Effector memory CD8-positive, alpha-beta T cell (primary cell): ENCODE measurements at places on chromosomes 4 and X.

- H3K36me3 ChIP-seq: no peaks in the 10 kb centered on the region
- H3K4me1 ChIP-seq: peaks cover 3% of the 10 kb centered on the region
- H3K27ac ChIP-seq: no peak overlapping the region
- DNase-seq: no peak
- peak overlapping the region; percentile 77 for H3K4me3 ChIP-seq
Measured at GRCh38 chrX:41276661-41277506, 57.1 kb upstream of the DDX3X start.

DNA sequence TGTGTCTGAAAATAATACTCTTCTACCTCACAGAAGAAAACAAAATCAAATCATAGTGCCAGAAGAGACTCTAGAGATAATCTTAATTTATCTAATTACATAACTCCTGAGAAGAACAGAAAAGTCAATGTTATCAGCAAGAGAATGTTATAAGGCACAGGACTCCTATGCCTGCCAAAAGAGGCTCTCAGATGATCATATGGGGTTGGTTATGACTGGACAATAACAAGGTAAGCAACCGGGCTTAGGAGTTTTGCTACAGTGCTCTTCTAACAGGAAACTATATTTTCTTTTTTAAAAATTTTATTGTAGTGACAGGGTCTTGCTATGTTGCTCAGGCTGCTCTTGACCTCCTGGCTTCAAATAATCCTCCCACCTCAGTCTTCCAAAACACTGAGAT, 3.5 kb upstream of the C4orf17 start:
- H3K27me3 ChIP-seq: peaks cover 28% of the 10 kb centered on the region
- H3K27ac ChIP-seq: no peak overlapping the region
- DNase-seq: no peak

GRCh38 chr4:3772632-3773031, 6.4 kb downstream of the ADRA2C start:
- peaks cover 3% of the 10 kb centered on the region for H3K4me1 ChIP-seq
- no peak overlapping the region for H3K4me3 ChIP-seq

GRCh38 chr4:140426610-140427105, 790 bp downstream of the CLGN start:
- H3K36me3 ChIP-seq: no peaks in the 10 kb centered on the region
- no peak for DNase-seq
- H3K4me3 ChIP-seq: peak overlapping the region; percentile 26
- H3K27me3 ChIP-seq: peaks cover 78% of the 10 kb centered on the region
- H3K27ac ChIP-seq: no peak overlapping the region

- no peaks in the 10 kb centered on the region for H3K4me1 ChIP-seq
- H3K27me3 ChIP-seq: no peaks in the 10 kb centered on the region
- no peak for DNase-seq
- no peaks in the 10 kb centered on the region for H3K36me3 ChIP-seq
- no peak overlapping the region for H3K27ac ChIP-seq
Measured at GRCh38 chr4:27836523-27836922, 975.9 kb downstream of the STIM2 start.

DNA sequence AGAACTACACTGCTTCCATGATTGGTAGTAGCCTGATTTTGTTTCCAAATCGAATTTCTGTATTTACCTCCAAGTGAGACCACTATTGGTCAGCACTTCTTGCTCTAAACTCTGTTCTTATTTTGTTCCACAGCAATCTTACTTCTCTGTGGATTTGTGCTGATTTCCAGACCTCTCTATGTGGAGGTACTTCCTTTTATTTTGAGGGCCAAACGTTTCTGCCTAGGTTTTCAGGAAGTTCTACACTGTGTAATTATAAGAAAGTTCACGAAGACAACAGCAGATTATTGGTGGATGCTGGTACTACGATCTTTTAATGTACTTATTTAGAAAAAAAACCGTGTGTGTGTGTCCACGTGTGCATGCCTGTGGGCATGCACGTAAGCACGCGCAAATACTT, 46.7 kb downstream of the DTHD1 start:
- DNase-seq: no peak
- peaks cover 19% of the 10 kb centered on the region for H3K4me1 ChIP-seq

DNA sequence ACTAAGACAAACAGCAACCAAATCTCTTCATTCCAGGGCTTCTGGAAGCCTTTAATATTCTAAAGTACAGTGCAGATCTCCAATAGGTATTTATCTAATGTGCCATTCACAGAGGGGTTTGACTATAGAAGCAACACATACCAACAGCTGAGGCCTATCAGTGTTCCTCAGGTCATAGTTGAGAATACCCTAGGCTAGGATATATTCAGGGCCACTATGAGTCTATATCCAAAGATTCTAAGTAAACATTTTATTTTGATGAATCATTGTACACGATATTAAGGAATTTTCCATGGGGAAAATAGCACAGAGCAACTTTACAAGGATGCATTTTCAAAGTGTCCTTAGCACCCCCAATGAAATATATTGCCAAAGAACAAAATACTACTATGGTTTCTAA, 9.7 kb downstream of the SMIM10 start:
- H3K36me3 ChIP-seq: no peaks in the 10 kb centered on the region
- H3K4me3 ChIP-seq: no peak overlapping the region
- peaks cover 8% of the 10 kb centered on the region for H3K4me1 ChIP-seq
- no peak for DNase-seq
- no peaks in the 10 kb centered on the region for H3K27me3 ChIP-seq

DNA sequence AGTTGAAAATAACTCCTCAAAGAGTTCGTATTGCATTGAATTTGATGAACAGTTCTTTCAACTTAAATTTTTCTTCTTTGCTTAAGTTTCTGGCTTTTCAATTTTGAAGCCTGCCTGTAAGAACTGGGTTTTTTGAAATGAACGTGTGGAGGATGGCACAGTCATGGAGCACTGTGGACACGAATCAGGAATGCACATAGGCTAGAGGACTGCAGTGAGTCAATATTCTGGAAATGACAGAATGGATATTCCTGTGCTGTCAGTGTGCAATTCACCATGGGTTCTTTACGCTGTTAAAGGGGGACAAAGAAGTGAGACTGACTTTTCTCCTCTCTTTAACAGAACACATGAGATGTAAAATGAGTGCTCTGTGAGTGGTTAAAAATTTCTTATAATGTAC, 368.0 kb upstream of the AGA start:
- no peak overlapping the region for H3K4me3 ChIP-seq
- no peaks in the 10 kb centered on the region for H3K36me3 ChIP-seq
- H3K4me1 ChIP-seq: no peaks in the 10 kb centered on the region

GRCh38 chr4:166839615-166840251, 394.6 kb downstream of the SPOCK3 start:
- H3K4me1 ChIP-seq: no peaks in the 10 kb centered on the region
- DNase-seq: no peak
- H3K27me3 ChIP-seq: no peaks in the 10 kb centered on the region
- H3K27ac ChIP-seq: no peak overlapping the region
- H3K4me3 ChIP-seq: no peak overlapping the region

- H3K4me1 ChIP-seq: peaks cover 6% of the 10 kb centered on the region
- H3K4me3 ChIP-seq: no peak overlapping the region
- no peak overlapping the region for H3K27ac ChIP-seq
- DNase-seq: no peak
- peaks cover 3% of the 10 kb centered on the region for H3K27me3 ChIP-seq
Measured at GRCh38 chr4:183181081-183181480, 82.0 kb downstream of the WWC2 start.

DNA sequence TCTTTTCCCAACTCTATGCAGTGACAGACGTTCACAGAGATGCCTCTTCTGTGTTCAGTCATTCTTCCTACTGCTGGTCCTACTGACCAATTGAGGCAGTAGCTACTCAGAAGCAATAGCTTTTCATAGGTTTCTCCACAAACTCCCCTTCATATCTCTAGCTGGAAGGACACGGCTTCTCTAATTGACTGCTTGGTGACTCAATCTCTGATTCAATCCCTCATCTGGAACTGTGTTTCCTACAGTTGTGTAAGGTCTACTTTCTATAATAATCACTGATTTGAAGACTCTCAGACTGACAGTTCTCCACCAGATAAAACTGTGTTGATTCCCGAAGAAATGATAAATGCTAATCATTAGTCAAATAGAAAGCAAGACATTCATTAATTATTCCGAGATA, 111.5 kb downstream of the DTHD1 start:
- peaks cover 22% of the 10 kb centered on the region for H3K27me3 ChIP-seq
- no peak for DNase-seq
- H3K36me3 ChIP-seq: no peaks in the 10 kb centered on the region
- no peak overlapping the region for H3K4me3 ChIP-seq
- no peak overlapping the region for H3K27ac ChIP-seq
- H3K4me1 ChIP-seq: peaks cover 9% of the 10 kb centered on the region

DNA sequence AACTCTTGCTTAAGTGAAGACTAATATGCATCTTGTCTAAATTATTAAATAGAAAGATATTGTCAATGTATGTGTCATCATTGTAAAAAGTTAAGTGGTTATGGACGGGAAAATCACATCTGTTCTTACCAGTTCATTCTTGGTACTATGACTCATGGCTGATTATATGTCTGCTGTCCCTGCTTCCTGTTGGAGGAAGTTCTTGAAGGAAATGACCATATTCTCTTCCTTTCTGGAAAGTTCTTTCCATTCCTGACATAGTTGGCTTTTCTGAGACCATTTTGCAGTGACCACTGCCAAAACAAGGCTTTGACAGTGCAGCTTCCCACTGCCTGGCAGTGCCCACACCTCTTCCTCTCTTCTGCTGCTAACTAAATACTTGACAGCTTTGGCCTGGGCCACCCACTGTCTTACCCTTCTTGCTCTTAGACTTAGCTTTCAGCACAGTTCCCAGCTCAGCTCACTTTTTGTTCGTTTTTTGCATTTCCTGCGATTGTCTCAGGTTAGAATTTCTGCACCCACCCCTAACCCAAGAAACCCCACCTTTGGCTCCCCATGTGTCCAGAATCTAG, 13.2 kb upstream of the CLDN24 start:
- H3K27ac ChIP-seq: no peak overlapping the region
- no peak overlapping the region for H3K4me3 ChIP-seq
- H3K27me3 ChIP-seq: peaks cover 30% of the 10 kb centered on the region
- peaks cover 3% of the 10 kb centered on the region for H3K4me1 ChIP-seq
- no peaks in the 10 kb centered on the region for H3K36me3 ChIP-seq

GRCh38 chr4:123980736-123981300, 584.2 kb downstream of the SPRY1 start:
- H3K4me1 ChIP-seq: no peaks in the 10 kb centered on the region
- DNase-seq: no peak
- no peaks in the 10 kb centered on the region for H3K27me3 ChIP-seq

GRCh38 chr4:142402900-142403299, 443.2 kb downstream of the INPP4B start:
- no peaks in the 10 kb centered on the region for H3K27me3 ChIP-seq
- peaks cover 64% of the 10 kb centered on the region for H3K4me1 ChIP-seq
- peaks cover 20% of the 10 kb centered on the region for H3K36me3 ChIP-seq

- H3K27me3 ChIP-seq: no peaks in the 10 kb centered on the region
- H3K4me3 ChIP-seq: no peak overlapping the region
- no peak overlapping the region for H3K27ac ChIP-seq
- H3K4me1 ChIP-seq: peaks cover 44% of the 10 kb centered on the region
- H3K36me3 ChIP-seq: peaks cover 33% of the 10 kb centered on the region
- no peak for DNase-seq
Measured at GRCh38 chr4:39713691-39714090, 15.8 kb downstream of the UBE2K start.

GRCh38 chr4:177077095-177077971, 232.3 kb upstream of the NEIL3 start:
- DNase-seq: no peak
- no peaks in the 10 kb centered on the region for H3K4me1 ChIP-seq
- no peaks in the 10 kb centered on the region for H3K27me3 ChIP-seq
- no peak overlapping the region for H3K4me3 ChIP-seq
- H3K36me3 ChIP-seq: no peaks in the 10 kb centered on the region
- no peak overlapping the region for H3K27ac ChIP-seq

GRCh38 chr4:27861381-27861787, 1000.7 kb downstream of the STIM2 start:
- no peaks in the 10 kb centered on the region for H3K4me1 ChIP-seq
- no peaks in the 10 kb centered on the region for H3K27me3 ChIP-seq
- H3K36me3 ChIP-seq: no peaks in the 10 kb centered on the region
- DNase-seq: no peak
- no peak overlapping the region for H3K27ac ChIP-seq

- H3K27ac ChIP-seq: peak within 1 kb of the TSS; percentile 94
- H3K4me1 ChIP-seq: peaks cover 42% of the 10 kb centered on the region
- DNase-seq: peak; percentile 67
- H3K36me3 ChIP-seq: peaks cover 38% of the 10 kb centered on the region
- H3K4me3 ChIP-seq: peak within 1 kb of the TSS; percentile 90
- H3K27me3 ChIP-seq: no peaks in the 10 kb centered on the region
Measured at GRCh38 chrX:154546354-154547244, at the start of gene G6PD. Gene G6PD, minus strand, starts transcription at chrX:154546846. Its CDS starts 691 bp downstream, at chrX:154546155.

- no peaks in the 10 kb centered on the region for H3K36me3 ChIP-seq
- DNase-seq: no peak
- H3K4me3 ChIP-seq: no peak overlapping the region
- peaks cover 3% of the 10 kb centered on the region for H3K27me3 ChIP-seq
- H3K27ac ChIP-seq: peak overlapping the region; percentile 65
- no peaks in the 10 kb centered on the region for H3K4me1 ChIP-seq
Measured at GRCh38 chrX:47501226-47502074, 18.4 kb upstream of the ZNF41 start.

- no peak overlapping the region for H3K27ac ChIP-seq
- no peak for DNase-seq
- no peaks in the 10 kb centered on the region for H3K4me1 ChIP-seq
- no peak overlapping the region for H3K4me3 ChIP-seq
- no peaks in the 10 kb centered on the region for H3K36me3 ChIP-seq
Measured at GRCh38 chrX:103716962-103717361, 6.3 kb downstream of the TMEM31 start.

- H3K4me1 ChIP-seq: peaks cover 33% of the 10 kb centered on the region
Measured at GRCh38 chrX:154068560-154068959, 29.0 kb downstream of the MECP2 start.
